ENCODE measurements at places on chromosomes 5 and 9. TPM values are rescaled to one million over a fixed set of nuclear protein-coding genes. Genes with fewer than 3 reads are reported as not detected.

CCNI2 gene
- total RNA-seq, result not detected

ORM2 gene
- total RNA-seq, result not detected

GRCh38 chr5:113776832-113777525, 263.5 kb downstream of the YTHDC2 start:
- no peaks in the 10 kb centered on the region for H3K4me1 ChIP-seq
- no peaks in the 10 kb centered on the region for H3K36me3 ChIP-seq
- no peak overlapping the region for H3K4me3 ChIP-seq
- H3K27me3 ChIP-seq, result no peaks in the 10 kb centered on the region
- no peak overlapping the region for H3K27ac ChIP-seq
- DNase-seq, result no peak

- peak overlapping the region; percentile 99 for H3K27ac ChIP-seq
- H3K36me3 ChIP-seq, result no peaks in the 10 kb centered on the region
- peak; percentile 84 for DNase-seq
- no peaks in the 10 kb centered on the region for H3K4me1 ChIP-seq
These were observed 1.3 kb downstream of the ADAMTS6 start for GRCh38 chr5:65480306-65480865.

F2R gene
- total RNA-seq, result 9.4 TPM

- no peaks in the 10 kb centered on the region for H3K4me1 ChIP-seq
- H3K36me3 ChIP-seq, result no peaks in the 10 kb centered on the region
- H3K27me3 ChIP-seq, result no peaks in the 10 kb centered on the region
- H3K27ac ChIP-seq, result no peak overlapping the region
- no peak overlapping the region for H3K4me3 ChIP-seq
These were observed 720.7 kb downstream of the TLE1 start for GRCh38 chr9:80968611-80969010.

All from uterus (tissue), 4 donors.